ENCODE measurements at places on chromosomes 5 and 9.

- DNase-seq = no peak
These were observed 96.6 kb downstream of the DPYSL3 start for GRCh38 chr5:147413266-147413665.

DNA sequence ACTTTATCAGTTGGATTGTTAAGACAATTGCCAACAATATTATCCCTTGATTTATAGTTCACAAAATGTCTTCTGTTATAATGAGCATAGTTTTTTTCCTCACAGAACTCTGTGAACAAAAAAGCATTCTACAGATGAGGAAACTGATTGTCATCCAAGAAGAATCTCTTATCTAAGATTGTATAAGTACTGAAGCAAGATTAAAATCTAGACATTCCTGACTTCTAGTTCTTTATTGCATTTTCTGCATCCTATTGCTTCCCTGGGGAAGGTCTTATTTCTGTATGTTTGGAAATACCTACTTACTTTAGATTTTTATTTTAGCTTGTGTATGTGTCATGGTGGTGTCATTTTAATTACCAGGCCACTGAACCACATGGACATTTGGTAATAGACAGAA is 884.9 kb upstream of the WWC1 start:
- no peak for DNase-seq

- no peak for DNase-seq
These were observed 3.9 kb downstream of the QRFP start for GRCh38 chr9:130892477-130893304.

DNA sequence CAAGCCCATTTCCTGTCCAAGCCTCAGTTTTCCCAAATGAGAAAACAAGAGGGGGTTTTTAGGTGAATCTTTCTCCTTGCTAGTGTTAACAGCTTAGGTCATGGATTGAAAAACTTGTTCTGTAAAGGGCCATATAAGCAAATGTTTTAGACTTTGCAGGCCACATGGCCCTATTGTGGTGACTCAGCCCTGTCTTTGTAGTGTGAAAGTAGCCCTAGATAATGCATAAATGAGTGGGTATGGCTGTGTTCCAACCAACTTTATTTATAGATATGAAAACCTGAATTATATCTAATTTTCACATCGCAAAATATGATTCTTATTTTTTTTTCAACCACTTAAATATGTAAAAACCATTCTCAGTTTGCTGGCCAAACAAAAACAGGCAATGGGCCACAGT is 6.9 kb upstream of the BARX1 start:
- DNase-seq = no peak

GRCh38 chr5:8192840-8193239 is 323.9 kb downstream of the MTRR start:
- no peak for DNase-seq

DNA sequence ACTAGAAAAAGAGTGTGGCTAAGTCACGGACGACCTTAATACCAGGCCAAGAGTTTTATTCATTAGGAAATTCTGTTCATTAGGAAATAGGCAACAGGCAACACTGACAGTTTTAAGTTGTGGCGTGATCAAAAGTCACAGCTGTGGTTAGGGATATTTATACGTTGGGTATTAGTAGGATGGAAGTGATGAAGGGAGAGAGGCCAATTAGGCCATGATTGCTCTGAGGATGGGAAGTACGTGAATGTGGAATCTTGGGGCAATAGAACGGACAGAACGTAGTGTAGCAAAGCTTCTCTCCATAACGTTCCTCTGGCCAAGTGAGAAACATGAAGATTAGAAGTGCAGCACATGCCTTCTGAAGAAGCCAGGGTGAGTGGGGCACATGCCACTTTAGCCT is 290.1 kb upstream of the ZNF608 start:
- DNase-seq = no peak

DNA sequence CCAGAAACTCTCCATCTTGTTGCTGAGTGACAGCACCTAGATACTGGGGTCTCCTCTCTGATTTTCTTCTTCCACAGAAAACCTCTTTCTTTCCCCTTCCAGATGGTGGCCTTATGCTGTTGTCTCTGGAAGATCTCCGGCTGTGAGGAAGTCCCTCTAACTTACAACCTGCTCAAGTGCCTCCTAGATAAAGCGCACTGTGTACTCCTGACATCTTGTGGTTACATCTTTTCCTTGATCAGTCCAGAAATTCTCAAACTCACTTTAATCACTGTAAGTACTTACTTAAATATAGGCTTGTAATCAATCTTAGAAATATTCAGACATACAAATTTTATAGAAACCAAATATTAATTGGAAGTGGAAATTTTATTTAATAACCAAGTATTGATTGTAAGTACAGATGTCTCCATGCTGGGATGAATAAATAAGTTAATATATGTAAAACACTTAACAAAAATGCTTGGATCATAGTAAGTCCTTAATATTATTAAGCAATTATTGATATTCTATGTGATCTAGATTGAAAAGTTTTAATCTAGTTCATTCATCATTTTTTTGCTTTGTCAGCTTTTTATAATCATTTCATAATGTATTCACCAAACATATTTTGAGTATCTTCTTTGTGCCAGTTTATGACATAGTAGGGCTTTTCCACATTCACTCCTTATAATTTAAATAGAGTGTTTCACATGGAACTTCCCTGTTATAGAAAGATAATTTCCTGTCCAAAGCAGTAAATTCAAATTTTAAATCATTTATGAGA is 1381.4 kb upstream of the CDH6 start:
- no peak for DNase-seq

GRCh38 chr9:109421026-109421970 is 76.8 kb downstream of the PTPN3 start:
- no peak for DNase-seq

DNA sequence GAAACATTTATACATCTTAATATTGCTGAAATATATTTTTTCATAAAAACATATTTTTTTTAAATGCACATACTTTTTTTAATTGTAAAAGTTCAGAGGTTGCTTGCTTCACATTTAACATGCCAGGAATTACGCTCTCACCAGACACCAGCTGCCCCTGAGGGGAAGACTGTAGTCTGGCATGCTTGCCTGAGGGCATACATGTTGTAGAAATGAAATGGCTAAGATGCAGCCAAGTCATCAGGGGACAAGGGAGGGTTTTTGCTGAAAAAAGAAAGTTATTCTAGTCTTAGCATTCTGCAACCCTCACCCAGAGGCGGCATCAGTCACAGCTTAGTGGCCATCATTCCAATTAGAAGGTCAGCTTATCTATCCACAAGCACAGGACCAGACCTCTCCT is 426.7 kb upstream of the FTMT start:
- no peak for DNase-seq
